ENCODE measurements at places on chromosomes 13 and 19.

GRCh38 chr19:15498910-15499309, 9.4 kb upstream of the CYP4F22 start:
- no peak for DNase-seq

DNA sequence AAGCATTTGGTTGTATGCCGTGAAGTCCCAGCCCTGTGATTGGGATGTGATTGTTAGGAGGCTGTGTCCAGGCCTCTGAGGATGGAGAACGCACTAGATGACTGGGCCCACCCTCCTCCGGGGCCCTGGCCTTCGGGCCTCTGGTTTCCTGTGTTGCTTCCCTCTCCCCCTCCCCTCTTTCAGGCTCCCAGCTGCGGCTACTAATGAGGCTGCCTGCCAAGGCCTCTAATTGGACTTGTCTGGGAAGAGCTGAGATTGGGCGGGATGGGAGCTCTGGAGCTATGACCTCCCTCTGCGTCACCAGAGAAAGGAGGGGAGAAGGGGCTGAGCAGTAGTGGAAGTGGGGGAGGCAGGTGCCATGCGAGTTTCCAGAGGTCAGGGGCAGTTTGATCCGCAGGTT, 9.9 kb downstream of the PTH2 start:
- DNase-seq, result no peak

DNA sequence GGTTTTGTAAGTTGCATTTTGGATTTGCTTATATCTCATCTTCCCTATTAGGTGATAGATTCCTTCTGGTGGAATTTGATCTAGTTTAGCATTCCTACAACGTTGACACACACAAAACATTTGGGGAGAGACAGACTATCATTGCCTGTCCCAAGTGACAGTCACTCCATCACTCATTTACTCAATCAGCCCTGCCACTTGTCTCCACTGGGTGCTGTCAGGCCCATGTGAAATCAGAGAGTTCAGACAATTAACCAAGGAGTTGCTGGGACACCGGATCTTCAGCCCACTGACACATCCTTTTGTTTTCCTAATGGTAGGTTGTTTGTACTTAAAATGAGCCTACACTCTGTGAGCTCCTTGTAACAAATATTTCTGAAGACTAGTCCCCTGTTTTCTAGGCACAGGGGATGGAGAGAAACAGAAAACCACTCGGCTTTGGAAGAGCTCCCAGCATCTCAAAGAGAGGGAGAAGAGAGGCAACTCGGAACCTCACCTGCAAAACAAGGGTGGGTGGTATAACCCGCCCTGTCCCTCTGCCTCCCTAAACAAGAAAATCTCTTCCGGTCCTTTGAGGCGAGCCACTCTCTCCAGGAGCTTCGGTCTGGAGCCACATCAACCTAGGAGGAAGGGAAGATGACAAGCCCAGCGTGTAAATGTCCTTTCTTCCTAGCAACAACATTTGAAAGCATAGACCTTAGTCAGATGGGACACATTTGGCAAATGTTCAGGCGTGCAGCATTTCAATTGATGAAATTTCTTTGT, 440.9 kb upstream of the KLF12 start:
- no peak for DNase-seq

- DNase-seq, result no peak
Observed at GRCh38 chr19:30162718-30163117, 209.5 kb upstream of the ZNF536 start.

DNA sequence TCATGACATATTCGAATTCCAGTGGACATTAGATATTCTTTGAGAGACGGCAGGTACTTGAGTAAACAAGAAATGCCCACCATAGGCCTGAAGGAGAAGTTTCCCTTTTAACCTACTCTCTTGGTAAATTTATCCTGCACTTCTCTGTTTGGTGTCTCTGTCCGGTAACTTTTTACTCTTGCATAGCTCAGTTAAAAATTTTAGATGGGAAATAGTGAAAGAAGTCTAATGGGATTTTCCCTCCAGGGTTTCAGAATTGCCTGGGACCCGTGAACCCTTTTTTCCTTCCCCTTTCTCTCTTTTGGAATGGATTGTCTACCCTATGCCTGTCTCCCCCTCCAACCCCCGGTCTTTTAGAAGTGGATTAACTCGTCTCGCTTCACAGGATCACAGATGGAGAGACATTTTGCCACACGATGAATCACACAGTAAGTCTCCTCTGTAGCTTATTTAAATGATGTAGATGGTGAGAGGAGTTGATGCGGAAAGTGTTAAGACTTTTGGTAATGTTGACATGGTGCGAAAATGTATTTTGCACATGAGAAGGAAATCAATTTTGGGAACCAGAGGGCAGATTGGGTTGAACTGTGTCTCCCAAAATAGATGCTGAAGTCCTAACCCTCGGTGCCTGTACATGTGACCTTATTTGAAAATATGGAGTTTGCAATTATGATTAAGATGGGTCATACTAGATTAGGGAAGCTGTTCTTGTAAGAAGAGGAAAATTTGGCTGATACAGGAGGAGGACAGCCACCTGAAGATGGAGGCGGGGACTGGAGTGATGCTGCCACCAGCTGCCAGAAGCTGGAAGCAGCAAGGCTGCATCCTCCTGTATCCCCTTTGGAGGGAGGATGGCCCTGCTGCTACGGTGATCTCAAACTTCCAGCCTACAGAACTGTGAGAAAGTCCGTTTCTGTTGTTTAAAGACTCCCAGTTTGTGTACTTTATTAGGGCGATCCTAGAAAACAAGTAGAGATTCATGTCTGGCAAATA, 711 bp upstream of the MIPEP start:
- DNase-seq, result no peak

DNA sequence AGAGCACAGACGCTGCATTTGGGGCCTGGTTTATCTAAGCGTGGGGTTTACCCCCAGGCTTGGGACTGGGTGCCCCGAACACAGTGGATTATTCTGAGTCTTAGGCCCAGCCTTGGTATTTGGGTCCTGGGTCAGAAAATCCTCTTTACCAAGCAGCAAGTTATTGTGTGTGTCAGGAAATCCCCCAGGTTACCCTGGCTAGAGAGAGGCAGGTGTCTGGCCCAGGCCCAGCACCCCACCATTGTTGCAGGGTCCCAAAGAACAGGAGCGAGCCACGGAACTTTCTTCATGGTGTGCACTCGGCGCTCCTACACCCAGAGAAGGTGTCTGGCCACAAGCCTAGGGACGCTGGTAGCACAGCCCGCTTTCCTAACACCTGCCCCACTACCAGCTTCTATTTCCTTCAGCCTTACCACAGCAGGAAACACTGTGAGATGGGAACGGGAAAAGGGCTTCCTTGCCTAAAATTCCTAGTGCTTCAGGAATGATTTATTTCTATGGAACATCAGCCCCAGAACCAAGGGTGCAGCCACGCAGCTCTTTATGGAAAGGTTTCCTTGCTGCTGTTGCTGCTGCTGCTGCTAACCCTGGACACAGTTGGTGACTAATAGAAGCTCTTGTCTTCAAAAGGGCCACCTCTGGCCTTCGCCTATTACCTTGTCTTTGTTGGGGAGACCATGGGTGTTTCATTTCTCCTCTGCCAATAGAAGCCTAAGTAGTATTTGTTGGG, 7.4 kb upstream of the CDX2 start:
- DNase-seq, result no peak

- DNase-seq, result no peak
Observed at GRCh38 chr13:113077566-113077952, 28.0 kb upstream of the F7 start.

GRCh38 chr13:46527237-46527636, 25.7 kb upstream of the LRCH1 start:
- DNase-seq, result no peak

DNA sequence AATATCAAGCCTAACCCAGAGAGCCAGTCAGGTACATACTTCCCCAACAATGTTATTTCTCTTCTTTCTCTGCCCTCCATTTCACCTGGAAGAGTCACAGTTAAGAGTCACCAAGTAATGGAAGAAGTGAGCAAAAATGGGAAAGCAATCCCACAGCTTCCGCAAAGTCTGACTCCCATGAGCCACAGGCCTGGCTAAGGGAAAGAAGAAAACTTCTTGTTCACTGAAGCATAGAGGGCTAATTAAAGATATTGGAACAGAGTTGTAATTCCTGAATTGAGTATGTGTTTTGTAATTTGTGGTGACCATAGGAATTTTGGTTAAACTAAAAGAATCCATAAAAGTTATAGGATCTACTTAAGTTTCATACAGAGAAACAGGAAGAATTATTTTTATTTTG, 830.9 kb upstream of the PCDH20 start:
- no peak for DNase-seq

DNA sequence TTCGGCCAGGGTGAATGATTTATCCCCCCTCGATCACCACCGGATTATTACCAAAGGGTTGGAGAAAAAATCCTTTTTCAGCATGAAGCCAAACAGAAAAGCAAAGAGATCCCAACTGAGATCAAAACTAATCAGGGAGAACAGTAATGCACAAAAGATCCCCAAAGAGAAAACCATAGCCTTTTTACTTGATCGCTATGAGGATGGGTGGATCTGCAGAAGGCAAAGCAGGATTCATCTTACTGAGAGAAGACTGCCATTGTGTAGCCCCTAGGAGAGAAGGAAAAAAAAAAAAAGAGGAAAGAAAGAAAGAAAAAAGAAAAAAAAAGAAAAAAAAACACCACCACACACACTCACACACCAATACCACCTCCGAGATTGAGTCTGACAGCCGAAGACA, at the start of gene FGF14:
Gene FGF14 (minus strand): TSS at position 283 of the 400 bp plus-strand sequence.
- DNase-seq, result no peak

GRCh38 chr19:43439032-43439708, 24.5 kb downstream of the TEX101 start:
- no peak for DNase-seq

DNA sequence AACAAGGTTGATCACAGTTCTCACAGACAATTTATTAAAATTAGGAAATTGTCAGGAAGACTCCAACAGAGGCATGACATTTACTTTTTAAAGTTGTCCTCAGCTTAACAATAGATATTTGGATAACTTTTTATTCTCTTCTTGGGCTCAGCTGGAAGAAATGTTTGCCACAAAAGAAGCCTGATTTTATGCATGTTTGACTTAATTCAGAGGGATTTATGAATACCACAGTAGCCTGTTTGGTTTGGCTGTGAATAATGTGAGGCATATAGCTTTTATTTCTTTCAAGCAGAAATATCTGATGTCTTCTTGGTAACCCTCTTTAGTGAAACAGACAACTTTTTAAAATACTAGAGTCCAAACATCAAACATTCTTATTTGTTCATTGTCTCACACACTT, 1464.5 kb upstream of the SLC10A2 start:
- no peak for DNase-seq

DNA sequence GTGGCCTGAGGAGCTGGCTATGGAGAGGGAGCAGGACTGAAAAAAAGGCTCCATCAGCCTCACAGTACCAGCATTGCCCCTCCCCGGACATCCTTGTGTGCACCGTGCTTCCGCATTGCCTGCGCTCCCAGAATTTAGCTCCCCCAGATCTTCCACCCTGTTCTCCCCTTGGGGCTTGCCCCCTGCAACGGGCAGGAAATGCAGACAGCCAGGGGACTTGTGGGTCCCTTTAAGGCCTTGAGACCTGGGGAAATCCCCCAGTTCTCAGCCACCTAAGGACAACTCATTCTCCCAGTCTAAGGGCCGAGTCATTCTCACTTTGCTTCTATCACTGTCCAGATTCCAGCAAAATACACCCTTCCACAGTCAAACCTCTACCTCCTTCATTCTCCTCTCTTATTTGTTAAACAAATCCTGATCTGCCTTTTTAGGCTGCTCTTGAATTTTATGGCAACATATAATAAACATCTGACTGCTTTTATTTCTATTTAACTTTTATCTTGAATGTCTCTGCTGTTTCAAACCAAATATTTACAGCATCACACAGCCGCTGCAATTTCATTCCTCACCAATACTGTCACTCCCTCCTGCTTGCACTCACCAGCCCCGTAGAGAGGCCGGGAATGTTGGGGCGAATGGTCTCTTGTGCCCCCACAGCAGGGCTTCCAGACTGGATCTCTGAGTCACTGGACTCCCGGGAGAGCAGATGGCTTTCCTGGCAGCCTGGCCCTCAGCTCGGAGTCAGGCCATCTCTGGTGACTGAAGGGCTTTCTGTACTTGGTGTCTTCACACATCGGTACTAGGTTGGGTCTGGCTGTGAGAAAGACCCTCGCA, 221.9 kb downstream of the TSHZ3 start:
- DNase-seq, result no peak

DNA sequence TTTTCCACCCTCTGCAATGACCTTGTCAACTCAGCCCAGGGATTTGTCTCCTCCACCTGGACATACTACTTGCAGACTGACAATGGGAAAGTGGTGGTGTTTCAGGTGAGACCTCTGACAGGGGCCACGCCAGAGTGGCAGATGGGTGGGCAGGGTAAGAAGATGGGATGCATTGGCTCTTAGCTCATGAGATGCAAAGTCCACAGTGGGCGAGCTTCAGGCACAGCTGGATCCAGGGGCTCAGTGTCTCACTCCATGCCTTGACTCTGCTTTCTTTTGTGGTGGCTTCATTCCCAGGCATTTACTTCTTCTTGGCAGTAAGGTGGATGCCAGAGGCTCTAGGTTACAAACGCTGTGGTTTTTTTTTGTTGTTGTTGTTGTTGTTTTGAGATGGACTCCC, 3.4 kb downstream of the TMEM59L start:
- no peak for DNase-seq

DNA sequence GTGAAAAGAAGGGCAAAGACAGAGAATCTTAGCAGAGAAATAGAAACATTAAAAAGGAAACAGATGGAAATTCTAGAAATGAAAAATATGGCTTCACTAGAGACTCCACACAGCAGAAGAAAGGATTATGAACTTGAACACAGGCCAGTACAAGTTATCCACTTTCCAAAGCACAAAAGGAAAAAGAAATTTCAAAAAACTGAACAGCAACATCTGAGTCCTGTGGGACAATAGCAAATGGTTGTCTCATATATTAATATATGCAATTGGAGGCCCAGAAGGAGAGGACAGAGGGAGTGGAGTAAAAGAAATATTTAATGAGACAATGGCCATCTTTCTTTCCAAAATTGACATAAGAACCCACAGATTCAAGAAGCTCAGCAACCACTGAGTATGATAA, 141.7 kb upstream of the GJB6 start:
- no peak for DNase-seq

- no peak for DNase-seq
Observed at GRCh38 chr19:4196009-4196408, 13.5 kb downstream of the ANKRD24 start.

DNA sequence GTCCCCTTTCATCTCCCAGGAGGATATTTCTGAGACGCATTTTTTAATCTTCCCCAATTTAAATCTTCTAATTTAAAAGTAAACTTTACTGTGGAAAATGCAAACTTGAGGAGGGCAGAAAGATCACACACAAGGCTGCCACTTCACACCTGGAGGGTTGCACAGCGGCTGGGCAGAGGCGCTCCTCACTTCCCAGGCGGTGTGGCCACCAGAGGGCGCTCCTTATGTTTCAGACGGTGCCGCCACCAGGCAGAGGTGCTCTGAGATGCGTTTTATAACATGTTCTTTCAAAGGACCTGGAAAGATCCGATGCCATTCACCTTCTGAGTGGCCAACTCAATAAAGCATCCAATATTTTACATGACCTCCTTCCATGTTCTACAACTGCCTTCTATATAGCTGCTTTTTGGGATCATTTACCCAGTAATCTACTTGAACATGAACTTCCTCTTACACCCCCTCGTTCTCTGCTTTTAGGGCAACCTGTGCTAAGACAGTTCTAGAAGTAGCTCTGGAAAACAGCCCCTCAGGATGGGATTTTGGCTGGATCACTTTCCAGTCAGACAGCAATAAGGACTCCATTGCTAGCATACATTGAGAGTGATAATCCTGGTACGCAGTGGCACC, 14.8 kb upstream of the MTUS2 start:
- no peak for DNase-seq

Data from stimulated activated CD4-positive, alpha-beta T cell treated with anti-CD3 and anti-CD28 coated beads, Interleukin-1b, Interleukin-23, amount 100 ng/mL, for 24 hours (primary cell).